ENCODE measurements at places on chromosomes 12 and 14.

- DNase-seq: peak; percentile 50
Observed at GRCh38 chr12:110281549-110282299, 677 bp downstream of the ATP2A2 start.

- DNase-seq: no peak
Observed at GRCh38 chr12:93514853-93515252, 47.5 kb downstream of the MRPL42 start.

GRCh38 chr12:62291864-62292760, 31.9 kb downstream of the USP15 start:
- no peak for DNase-seq

DNA sequence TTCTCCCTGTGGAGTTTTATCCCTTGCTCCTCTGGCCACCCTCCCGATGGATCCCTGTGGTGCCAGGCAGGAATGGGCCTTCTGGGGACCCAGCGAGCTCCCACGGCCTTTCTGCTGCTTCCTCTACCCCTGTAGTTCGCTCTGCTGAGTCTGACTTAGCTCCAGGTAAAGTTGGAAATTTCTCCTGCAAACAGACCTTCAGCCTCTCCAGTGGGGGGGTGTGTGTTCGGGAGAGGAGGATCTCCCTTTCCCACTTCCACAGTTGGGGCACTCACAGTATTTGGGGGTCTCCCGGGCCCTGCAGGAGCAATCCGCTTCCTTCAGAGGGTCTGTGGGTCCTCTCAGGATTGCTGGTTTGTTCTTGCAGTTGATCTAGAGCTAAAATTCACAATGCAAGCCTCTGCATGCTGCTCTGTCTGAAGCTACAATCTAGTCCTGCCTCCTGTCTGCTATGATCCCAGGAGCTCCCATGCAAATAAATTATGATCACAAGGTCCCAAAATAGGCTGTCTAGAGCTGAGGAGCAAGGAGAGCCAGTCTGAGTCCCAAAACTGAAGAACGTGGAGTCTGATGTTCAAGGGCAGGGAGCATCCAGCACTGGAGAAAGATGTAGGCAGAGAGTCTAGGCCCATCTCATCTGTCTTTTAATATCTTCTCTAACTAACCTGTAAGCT, 18.3 kb downstream of the MTRFR start:
- no peak for DNase-seq

GRCh38 chr14:79586416-79586815, 624.9 kb downstream of the DIO2 start:
- DNase-seq: no peak

DNA sequence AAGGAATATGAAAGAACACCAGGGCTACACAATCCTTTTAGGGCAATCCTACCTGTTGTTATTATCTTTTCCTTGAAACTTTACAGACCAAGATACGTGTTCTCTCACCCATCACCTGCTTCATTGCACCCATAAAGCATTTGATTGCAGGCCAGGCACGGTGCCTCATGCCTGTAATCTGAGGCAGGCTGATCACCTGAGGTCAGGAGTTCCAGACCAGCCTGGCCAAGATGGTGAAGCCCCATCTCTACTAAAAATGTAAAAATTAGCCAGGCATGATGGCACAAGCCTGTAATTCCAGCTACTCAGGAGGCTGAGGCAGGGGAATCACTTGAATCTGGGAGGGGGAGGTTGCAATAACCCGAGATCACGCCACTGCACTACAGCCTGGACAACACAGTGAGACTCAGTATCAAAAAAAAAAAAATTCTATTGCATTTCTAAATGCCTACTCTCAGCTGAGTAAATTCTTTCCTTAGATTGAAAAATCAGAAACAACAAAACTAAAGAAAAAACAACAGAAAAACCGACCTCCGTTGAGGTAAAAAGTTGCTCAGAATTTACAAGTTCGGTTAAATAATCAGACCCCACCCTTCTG, 183.7 kb upstream of the TMEM132C start:
- no peak for DNase-seq

GRCh38 chr12:51306507-51306906, 17.5 kb downstream of the BIN2 start:
- DNase-seq: no peak

- DNase-seq: no peak
Observed at GRCh38 chr12:124026755-124027745, 54.0 kb downstream of the ZNF664 start.

- DNase-seq: no peak
Observed at GRCh38 chr14:21298358-21298757, 18.5 kb downstream of the RPGRIP1 start.

GRCh38 chr14:73727166-73727565, 13.0 kb upstream of the PNMA1 start:
- no peak for DNase-seq
